Amygdala (tissue), 56 donors: ENCODE measurements at places on chromosomes 6 and 20.

DNA sequence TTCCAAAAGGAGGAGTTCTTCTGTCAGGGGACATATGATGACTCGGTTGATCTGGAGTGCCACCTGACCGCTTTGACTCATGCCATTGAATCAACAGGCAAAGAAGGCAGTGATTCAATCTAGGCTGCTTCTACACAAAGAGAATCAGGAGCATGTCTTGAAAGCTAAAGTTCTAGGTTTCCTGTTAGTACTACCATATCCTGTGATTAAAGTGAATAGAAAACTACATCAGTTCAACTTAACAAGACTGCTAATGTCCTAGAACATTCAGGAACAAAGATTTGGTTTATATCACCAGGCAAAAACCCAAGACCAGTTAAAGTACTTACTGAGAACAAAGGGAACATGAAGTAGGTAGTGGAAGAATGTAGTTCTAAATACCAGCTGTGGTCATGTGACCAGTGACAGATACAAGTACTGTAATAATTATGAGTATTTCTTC is 216.8 kb upstream of the SGK1 start:
- no peak for DNase-seq

GRCh38 chr6:142796571-142796970 is 148.4 kb downstream of the HIVEP2 start:
- DNase-seq: no peak

DNA sequence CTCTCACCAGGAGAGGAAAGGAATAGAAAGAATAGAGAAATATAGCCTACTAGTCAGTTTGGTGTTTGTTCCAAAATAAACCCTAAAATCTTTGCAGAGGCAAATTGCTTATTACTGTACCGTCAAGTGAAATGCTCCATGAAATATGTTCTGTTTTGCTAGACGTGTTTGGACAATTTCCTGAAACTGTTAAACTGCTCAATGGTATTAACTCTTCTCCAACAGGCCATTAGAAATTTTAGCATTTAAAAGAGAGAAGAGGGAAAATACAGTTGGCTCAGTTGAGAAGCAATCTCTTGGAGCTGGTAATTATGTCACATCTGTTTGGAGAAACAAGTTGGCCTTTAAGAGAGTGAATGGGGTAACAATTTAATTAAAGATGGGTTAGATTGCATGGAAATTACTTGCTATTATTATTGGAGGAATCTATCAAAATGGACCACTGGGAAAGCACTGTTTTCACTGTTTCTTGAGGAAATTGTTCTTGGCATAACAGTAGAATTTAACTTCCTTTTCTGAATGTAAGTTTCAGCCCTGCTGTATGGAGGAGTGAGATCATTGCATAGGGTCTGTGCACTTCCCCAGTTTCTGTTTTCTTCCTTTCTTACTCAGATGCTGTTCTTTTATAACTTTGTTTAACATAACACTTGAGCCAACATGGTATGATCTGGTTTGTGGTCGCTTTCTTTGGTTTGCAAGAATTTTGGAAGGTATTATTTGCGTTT is 373.6 kb downstream of the PLCB1 start:
- DNase-seq: no peak

DNA sequence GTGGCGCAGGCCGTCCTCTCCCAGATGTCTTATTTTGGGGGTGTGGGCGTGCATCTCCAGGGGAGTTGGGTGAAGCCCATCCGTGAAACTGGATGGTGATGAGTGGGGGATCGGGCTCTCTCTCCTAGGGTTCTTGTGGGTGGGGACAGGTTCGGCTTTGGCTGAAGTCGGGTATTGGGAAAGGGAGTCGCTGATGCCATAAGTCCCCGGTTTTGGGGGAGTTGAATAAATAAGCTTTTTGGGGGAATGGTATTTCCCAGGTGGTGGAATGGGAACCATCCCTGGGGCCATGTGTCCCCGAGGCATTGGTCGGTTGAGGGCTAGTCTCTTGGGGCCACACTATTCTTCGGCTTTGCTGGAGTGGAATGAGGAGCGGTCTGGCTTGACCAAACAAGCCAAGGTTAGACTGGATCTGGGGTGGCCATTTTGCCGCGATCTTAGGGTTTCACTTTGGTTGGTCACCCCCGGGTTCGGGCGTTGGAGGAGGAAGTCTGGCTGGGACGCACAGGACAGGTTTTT is 481 bp downstream of the ZNF133 start:
- DNase-seq: no peak

DNA sequence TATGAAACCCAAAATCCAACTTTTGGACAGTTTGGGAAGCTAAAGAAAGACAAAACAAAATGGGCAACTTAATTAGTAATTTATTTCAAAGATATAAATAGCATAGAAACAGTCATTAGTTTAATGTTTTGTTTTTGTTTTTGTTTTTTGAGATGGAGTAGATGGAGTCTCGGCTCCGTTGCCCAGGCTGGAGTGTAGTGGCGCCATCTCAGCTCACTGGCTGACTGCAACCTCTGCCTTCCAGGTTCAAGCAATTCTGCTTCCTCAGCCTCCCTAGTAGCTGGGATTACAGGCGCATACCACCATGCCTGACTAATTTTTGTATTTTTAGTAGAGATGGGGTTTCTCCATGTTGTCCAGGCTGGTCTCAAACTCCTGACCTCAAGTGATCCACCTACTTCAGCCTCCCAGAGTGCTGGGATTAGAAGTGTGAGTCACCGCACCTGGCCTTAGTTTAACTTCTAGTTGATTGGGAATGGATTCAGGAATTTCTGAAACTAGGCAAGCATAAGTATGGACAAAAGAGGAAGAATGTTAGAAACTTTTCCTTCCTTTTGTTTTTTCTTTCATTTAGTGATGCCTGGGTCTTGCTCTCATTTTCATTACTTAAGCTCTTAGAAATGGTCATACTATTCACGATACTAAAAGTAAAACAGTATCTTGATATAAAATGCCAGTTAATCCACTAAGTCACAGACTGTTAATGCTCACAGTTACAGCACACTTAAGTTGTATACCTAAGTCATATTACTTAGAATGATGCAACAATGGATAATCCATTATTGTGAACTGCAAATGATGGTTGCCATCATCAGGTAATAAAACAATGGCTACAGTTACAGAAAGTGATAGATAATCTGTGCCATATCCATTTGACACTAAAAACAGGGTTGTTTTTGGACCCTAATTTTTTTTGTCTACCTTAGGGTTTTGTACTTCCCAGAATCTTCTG is 8.2 kb downstream of the SENP6 start:
- no peak for DNase-seq

- DNase-seq: no peak
These were observed 127.3 kb downstream of the TENT5A start for GRCh38 chr6:81625216-81625615.

DNA sequence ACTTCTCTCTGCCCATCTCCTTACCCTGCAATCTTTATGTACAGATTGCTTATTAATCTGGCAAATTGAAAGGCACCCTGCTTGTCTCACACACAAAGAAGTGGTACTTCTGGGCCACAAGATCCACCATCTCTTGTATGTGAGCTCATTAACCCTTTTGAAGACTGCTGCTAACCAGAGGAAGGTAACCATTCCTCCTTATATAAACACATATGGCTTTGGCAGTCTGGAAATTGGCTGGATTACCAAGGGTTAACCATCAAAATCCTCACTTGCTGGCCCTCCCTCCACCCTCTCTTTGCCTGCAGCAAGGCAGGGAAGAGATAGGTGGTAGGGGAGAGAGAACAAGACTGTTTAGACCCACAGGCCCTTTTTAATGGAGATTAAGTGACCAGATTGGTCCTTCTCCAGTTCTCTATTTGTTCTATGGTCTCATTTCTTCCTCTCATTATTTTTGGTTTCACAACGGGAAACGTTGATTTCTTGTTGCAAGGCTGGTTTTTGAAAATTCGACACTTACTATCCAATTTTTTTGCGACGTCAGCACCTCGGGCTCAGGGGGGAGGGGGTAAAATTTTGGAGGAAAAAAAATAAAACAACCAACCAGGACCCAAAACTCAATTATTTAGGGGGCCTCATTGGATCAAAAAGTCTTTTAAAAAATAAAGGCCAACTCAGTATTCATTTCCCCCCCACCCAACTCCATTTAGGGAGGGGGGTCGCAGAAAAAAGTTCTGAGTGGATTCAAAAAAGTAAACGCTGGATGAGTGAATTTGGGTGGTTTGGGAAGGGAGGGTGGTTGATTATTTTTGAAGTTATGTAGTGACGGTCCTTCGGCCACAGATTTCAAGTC is 859 bp downstream of the PPP1R10 start:
- no peak for DNase-seq

- DNase-seq: no peak
These were observed 77.2 kb downstream of the UTRN start for GRCh38 chr6:144362042-144363018.

DNA sequence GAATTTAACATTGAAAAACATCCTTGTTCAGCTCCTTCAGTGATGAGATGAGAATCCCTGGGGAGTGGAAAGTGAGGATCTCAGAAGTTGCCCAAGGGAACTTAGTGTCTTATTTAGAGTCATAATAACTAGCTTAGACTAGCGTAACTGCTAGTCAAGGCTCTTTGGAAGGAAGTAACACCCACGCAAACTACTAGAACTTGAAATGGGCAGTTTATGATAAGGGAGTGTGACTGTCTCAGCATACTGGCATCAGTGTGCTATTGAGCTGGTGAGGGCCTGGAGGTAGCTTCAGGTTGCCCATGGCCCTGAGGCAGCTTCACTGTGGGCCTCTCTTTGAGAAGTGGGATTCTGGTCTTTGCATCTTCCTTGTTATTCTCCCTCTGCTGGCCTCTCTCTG is 40.1 kb downstream of the SLX4IP start:
- DNase-seq: no peak

GRCh38 chr6:56096541-56096940 is 150.8 kb downstream of the COL21A1 start:
- no peak for DNase-seq

GRCh38 chr6:43090559-43090956 is 14.4 kb downstream of the PTK7 start:
- no peak for DNase-seq

GRCh38 chr20:19493794-19494495 is 264.1 kb upstream of the RIN2 start:
- DNase-seq: no peak

- DNase-seq: no peak
These were observed 113.9 kb downstream of the WDR27 start for GRCh38 chr6:169587975-169588374.

DNA sequence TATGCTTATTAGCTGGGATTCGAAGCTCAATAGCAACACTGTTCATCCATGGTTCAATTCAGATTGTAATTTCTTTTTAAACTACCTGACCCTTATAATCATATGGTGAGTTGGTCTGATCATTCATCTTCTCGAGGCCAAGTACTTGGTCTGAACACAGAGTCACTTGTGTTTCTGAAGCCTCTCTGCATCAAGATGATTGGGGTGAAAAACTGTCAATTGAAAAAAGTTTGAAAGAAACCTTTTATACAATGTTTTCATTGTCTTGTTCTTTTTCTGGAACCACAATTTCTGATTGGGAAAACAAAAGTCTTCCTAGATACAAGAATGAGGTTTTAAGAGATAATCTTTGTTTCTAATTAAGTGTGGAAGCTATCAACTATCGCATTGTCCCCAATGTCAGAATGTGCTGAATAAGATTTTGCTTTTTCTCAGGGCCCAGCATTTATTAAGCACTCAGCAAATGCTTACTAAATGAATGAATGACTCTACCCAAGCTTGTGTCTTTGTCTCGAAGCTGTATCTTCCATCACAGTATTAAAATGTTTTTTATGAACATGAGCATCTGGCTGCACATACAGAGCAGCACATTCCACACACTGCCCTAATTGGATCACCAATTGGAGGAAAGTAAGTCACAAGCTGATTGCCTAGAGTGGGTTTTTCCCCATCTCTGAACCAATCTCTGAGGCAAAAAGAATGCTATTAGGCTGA is 45.0 kb upstream of the MOXD1 start:
- no peak for DNase-seq

DNA sequence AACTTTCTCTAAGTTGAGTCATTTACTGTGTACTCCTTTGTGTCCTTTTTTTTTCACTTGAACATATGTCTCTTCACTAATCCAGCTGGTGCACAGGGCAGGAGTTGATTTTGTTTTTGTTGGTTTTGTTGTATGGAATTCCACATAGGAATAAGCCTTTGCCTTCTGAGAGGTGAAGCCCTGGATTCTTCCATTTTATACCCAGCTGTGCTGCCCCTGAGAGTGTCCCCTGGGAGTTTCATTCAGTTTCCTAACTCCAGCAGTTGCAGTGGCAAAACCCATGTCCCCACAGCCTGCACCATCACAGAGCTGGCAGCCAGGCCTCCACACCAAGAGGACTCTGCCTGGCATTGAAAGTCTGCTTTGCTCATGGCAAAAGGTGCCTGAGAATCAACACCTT is 107.3 kb upstream of the SYNDIG1 start:
- DNase-seq: no peak

GRCh38 chr6:160040527-160041264 is 71.8 kb downstream of the IGF2R start:
- no peak for DNase-seq

DNA sequence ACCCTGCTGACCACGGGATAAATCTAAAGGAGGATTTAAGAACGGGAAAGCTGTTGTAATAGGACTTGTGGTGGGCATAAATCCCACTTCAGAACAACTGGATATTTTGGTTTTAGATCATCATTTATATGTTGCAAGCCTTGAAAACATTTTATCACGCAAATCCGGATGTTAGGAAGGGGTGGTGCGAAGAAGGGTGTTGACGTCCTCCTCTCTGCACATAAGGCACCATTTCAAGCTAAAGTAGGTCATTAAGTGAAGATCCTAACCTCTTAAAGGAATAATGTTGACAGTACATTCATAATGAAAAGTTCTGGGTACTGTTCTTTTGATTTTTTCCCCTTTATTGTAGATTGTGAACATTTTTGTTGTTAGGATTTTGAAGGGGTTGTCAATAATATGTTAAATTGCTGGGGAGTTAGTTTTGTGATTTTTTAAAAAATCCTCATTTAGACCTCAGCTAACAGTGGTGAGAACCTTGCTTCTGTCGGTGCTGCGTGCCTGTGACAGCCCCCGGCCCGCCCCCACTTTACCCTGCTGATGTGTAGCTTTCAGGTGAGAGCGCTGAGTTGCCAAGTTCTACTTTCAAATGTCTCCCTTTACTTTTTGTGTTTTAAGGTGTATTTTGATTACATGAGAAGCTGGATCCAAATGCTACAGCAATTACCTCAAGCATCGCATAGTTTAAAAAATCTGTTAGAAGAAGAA is 88.8 kb downstream of the MAP3K4 start:
- DNase-seq: no peak
